ENCODE measurements at places on chromosomes 11 and 22.
A peak's percentile ranks its signal among the peaks of the same experiment; 100 is the strongest.

GRCh38 chr11:17171343-17171742 lies 36.4 kb downstream of the PIK3C2A start:
- DNase-seq, result peak; percentile 38

DNA sequence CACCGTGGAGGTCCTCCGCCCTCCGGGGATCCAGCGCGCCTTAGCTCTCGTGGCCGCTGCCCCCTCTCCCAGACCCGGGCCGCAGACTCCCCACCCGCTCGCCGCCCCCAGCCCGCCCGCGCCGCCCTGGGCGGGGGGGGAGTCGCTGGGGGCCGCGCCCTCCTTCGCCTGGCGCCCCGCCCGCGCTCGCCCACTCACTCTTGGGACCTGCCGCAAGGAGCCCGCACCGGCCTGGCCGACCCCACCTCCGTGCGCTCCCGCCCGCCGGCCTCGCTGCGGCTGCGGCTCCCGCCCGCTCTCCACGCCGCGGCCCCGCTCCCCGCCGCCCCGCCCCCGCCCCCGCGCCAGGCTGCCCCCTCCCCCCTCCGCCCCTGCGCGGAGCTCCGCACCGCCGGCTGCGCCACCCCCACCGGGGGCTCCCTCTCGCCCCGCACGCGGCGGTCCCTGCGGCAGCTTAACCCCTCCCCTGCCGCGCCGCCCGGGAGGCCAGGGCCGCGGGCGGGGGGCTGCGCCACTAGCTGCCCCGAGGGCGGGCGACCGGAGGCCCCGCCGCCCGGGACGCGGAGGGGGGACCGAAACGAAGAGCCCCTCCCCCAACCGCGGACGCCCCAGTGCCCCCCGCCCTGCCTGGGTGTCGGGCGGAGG lies 724 bp upstream of the RASGRP2 start:
- no peak for DNase-seq

DNA sequence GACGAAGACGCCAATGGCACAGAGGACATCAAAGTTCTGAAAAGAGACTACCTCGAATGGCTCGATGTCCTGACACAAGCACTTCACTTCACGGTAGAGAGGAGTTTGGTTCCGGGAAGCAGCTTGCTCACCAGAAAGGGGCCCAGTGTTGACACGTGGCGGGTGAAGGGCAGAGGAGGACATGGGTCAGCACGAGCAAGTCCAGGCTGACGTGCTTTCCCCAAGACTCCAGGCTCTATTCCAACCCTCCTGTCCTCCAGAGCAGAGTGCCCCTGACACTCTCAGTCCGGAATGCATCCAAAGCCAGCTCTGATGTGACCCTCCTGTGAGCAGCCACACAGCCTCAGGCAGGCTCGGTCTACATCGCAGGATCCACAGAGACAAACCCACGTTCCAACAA lies 77.5 kb upstream of the BID start:
- no peak for DNase-seq

GRCh38 chr22:20887375-20887774 lies 28.6 kb downstream of the SNAP29 start:
- DNase-seq, result no peak

DNA sequence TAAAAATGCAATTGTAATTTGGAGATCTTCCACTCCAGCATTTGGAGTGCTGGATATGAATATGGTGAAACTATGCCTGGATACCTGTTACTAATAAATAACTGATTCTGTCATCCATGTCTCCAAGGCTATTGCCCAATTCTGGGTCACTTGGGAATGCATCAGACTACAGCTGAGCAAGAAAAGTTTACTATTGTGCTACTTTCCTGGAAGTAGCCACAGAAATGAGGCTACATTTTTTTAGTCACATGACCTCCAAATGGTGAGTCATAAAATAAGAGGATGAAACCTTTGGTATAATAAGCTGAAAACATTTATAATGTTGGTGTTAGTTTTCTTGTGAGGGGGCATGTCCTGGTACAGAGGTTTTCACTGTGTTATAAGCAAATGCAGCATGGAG lies 44.4 kb downstream of the DCDC1 start:
- peak; percentile 43 for DNase-seq

GRCh38 chr11:75428281-75428724 lies 4.7 kb downstream of the KLHL35 start:
- peak; percentile 70 for DNase-seq
